Neural crest cell (in vitro differentiated cells): ENCODE measurements at places on chromosomes 11 and 22.

GRCh38 chr11:111941963-111942362 lies 4.8 kb downstream of the DIXDC1 start:
- DNase-seq = no peak

- no peak for DNase-seq
Observed at GRCh38 chr11:134759855-134760254, 347.8 kb upstream of the B3GAT1 start.

DNA sequence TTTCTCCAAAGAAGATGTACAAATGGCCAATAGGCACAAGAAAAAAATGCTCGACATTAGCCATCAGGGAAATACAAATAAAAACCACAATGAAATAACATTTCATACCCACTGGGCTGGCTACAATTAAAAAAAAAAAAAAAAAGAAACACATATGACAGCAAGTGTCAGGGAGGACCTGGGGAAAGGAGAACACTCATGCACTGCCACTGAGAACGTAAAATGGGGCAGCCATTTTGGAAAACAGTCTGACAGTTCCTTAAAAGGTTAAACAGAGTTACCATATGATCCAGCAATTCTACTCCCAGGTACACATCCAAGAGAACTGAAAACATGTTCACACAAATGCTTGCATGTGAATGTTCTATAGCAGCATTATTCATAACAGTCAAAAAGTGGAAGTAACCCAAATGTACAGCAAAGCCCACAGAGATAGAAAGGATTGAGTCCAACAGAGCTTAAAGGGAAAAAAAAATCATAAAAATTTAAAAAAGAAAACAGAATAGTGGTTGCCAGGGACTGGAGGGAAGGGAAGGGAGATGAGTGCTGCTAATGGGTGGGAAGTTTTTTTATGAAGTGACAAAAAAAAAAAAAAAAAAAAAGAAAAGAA lies 48.4 kb upstream of the CYP2D6 start:
- no peak for DNase-seq

- peak; percentile 83 for DNase-seq
Observed at GRCh38 chr11:19076744-19077589, 16.4 kb upstream of the MRGPRX2 start.

- DNase-seq = no peak
Observed at GRCh38 chr11:2527621-2528291, 82.9 kb downstream of the KCNQ1 start.

- DNase-seq = no peak
Observed at GRCh38 chr11:121651257-121651605, 198.5 kb upstream of the SORL1-AS1 start.

DNA sequence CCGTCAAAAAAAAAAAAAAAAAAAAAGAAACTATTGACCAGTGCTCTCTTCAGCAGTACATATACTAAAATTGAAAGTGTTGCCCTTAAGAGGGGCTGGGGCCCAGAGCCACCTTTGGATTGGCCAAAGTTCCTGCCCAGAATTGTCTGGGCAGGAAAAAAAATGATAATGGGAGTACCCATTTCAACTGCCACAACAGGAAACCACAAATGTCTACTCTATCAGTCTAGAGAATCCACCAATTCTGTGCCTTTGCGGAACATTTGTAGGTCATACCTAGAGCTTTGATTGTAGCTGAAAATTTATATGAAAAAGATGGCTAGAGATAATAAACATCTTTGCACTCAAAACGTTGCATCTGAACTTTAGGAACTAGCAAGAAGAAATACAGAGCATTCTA lies 69.4 kb downstream of the FAM76B start:
- DNase-seq = no peak

DNA sequence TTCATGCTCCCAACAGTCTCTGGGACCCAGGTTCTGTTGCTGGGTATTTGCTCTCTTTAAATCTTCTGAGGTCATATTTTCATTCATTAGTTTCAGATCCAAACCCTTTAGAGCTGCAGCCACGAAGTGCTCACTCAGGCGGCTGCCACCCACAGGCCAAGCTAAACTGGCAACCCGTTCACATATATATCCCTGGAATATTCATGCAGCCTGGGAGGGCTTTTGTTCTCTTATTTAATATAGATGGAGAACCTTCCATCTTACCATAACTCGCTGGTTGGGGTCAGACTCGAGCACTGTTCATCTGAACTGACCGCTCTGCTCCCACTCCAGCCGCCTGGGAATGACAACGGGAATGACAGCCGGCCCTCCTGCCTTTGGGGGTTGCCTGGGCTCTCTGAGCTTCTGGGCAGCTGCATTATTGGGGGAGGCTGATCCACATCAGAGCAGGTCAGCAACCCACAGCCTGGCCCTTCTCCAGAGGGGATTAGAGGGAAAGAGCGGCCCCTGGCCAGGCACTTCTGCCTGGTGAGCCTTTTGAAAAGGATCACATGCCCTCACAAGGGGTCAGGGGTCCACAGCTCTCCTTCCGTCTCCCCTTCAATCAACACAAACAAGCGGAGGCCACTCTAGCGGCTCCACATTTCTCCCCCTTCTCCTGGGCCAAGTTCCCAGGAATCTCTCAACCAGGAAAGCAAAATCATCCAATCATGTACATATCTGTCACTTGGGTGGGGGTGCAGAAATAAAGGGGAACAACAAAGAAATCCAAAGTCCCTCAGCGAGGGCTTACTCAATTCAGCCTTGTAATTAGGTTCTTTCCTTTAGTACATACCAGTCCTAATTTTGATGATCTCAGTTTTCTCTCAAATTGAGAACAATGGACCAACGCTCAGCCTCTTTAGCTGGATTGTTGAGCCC lies 11.8 kb downstream of the TMEM184B start:
- no peak for DNase-seq

GRCh38 chr11:125559888-125560287 lies 9.4 kb upstream of the EI24 start:
- DNase-seq = no peak

DNA sequence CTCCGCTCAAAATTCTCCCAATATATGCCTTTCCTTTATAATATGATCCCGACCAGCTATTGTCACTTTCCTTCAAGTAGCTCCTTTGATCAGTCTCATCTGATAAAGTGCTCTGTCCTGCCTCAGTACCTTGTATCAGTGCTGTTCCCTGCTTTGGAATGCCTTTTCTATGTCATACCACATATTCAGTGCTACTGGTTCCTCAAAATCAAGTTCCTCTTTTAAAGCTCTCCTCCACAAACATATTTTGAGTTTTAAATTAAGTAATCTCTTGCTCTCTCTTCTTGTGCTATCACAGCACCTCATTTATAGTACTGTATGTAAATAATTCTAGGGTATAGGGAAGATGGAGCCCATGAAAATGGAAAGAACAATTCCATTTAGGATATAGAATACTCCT lies 137.1 kb upstream of the CTSC start:
- DNase-seq = no peak

- DNase-seq = no peak
Observed at GRCh38 chr11:16923987-16924386, 90.2 kb downstream of the PLEKHA7 start.

GRCh38 chr11:2701898-2702434 lies 2.2 kb upstream of the KCNQ1OT1 start:
- no peak for DNase-seq

GRCh38 chr11:36281850-36282249 lies 7.4 kb downstream of the COMMD9 start:
- no peak for DNase-seq

DNA sequence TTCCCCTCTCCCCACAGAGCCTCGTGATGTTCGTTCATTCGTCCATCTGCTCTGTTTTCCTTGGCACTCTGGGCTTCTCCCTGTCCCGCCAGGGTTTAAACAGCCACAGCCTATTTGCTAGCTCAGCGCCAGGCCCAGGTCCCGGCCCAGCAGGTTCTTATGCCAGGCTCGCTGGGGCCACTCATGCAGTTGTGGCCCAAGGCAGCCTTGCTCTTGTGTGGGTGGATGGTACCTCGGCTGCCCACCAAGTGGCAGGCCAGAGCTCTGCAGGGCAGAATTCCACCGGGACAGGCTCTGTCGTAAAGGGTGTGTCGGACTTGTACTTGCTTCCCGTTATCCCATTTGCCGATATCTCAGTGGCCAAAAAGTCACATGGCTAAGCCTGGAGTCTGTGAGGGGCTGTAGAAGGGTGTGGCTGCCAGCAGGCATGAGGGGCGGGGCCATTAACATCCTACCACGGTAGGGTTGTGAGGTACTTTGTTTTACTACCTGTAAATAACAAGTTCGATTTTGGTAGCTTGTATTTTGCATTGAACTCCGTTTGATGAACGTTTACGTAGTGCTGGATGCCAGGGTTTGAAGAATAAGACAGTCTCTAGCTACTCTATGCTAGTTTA lies 7.9 kb downstream of the FAM118A start:
- DNase-seq = no peak

GRCh38 chr22:28918550-28919271 lies 35.3 kb downstream of the ZNRF3 start:
- DNase-seq = no peak
